NCI-H446 treated with DMSO at 0.1 percent for 48 hours (cell line): ENCODE measurements at places on chromosomes 16 and 17.

GRCh38 chr16:51200793-51201192 lies 49.7 kb upstream of the SALL1 start:
- DNase-seq: no peak

DNA sequence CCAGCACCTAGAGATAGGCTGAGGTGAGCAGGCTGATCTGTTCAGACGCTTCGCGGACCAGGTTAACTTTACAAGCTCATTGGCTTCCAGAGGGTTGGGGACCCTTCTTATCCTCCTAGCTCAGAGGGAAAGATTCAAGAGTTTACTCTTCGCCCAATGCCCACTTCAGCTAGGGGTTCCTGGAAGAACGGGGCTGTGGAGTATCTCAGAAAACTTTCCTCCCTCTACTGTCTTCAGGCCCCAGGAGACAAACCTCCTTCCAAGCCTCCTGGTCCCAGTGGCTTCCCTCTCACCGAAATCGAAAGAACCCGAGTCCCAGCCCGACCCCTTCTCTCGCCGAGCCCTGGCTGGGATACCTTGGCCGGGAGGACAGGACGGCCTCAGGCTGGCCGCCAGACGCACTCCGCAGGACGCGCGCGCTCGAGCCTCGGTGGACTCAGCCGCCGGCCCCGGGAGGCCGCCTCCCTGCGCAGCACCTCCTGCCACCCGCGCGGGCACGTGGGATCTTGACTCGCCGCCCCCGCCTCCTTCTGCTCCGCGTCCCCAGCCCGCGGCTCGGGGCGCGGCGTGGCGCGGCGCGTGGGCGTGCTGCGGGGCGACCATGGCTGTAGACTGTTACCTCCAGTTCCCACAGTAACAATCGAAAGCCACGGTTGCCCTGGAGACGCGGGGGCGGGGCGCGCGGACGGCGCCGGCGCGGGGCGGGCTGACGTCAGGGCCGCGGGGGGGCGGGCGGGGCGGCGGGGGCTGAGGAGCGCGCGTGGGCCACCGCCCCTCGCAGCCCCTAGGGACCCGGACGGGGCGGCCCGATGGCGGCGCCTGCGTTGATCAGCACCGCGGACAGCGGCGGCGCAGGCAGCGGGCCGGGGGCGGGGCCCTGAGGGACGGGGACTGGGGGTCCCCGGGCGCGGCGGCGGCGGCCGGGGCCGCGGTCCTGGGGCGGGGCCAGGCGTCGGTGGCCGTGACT lies 5.3 kb upstream of the HIC1 start:
- peak; percentile 34 for DNase-seq

DNA sequence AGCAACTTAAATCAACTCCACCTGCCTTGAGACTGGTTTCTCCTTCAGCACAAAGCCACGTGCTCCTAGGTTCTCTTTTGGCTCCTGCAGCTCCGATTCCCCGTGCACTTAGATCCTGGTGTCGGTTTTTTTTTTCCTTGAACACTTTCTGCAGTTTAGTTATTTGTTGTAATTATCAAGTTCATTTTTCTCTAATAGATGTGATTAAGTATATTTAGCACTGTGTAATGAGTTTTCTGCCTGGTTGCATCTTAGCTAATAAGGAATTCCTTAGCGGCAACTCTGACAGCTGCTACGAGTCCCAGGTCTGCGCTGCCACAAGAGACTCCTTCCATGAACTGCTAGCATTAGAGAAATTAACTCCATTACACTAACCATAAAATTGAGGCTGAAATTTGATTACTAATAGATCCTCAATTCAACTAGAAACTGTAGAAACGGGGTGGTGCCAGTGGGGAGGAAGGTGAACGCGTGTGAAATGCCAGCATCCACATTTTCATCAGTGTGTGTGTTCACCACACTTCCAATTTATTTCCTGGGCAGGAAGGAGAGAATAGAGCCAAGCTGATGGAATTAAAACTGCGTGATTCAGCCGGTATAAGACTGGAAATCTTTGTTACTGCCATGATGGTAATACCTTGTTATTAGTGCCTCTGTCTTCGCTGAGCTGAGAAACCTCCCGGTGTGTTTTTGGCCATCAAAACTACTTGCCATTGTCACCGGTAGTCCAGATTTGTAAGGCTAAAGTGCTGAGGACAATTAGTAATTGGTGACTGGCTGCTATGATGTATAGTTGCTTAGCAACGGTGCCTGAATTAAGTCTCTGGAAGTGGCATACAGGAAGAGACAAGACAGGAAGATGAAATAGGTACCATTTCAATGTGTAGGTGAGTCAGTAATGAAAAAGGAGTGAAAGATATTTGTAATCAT lies 232.4 kb downstream of the IRX3 start:
- no peak for DNase-seq

DNA sequence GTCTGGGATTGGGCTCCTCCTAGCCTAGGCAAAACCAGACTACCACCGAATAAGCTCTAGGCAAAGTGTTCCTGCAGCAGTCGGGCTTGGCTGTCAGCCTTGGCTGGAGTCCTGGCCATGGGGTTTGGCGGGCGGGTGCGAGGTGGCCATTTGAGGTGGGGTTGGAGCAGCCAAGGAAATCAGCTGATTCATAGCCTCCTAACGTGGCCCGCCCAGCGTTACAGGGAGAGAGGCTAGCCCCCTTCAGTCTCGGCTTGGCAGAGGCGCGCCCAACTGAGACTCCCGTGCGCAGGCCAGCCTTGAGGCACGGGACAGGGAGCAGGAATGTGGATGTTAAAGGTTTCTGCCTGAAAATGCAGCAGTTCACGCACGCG lies 1.9 kb downstream of the PMP22 start:
- no peak for DNase-seq

DNA sequence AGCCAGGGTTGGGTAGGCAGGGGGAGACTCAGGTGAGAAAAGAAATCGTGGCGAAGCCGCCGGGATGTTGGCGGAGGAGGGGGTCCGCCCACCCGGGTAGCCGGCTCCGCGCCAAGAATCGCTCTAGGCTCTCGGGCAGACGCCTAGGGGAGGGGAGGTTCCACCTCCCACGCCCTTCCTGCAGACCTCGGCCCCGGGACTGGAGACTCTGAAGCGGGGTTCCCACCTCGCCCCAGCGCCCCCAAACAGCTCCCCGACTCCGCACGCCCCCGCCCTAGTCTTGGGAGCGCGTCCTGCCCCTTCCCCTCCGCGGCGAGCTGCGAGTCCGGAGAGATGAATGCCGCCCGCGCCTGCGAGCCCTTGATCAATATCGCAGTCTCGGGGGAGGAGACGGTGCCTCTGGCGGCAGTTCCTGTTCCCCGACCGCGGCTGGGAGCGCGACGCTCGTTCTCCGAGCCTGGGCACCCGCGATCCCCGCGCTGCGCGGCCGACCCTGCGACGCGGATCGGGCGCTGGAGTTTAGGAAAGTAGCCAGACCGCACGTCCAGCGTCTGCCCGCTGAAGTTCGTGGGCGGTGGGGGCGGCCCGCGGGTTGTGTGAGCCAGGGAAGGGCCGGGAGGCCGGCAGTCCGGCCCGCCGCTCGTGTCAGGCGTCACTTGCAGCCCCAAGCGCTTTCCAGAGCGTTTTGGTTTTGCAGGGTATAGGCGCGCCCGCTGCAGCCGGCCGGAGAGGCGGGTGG lies 790 bp downstream of the CRHR1 start:
- no peak for DNase-seq

DNA sequence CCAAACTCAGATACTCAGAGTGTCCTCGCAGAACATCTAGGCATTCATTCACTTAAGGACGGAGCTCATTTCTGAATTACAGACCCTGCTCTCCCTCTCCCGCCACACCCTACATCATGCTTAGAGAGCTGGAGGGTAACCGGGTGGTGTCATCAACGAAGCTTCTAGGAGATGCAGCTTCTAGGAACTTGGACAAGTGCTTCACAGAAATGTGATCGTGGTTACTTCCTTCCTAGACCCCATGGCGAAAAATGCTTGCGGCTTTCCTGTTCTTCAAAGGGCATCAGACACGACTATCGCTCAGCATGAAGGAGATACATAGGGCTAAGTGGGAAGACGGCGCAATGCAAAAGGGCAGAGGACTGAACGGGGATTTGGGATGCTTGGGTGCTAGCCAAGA lies 126.8 kb downstream of the ZFHX3 start:
- DNase-seq: no peak

- DNase-seq: no peak
These were observed at the start of gene TMC8 for GRCh38 chr17:78130437-78131101. TMC8 (plus strand) TSS chr17:78130771; CDS start chr17:78131589, 818 bp downstream.

DNA sequence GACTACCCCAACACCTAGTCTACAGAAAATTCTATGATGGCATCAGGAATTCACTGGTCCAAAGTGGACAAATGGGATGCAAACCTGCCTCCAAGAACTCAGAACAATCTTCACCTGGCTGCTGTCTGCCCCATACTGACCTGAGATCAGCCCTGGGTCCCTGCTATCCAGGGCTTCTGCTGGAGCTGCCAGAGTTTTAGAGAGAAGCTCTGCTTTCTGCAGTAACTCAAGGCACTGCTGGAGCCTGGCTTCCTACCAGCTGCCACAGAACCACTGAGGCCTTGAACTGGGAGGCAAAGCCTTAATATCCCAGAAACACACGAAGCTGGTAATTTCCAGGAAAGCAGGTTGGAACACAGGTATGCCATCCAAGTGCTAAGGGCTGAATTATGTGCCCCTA lies 7.5 kb downstream of the TMEM170A start:
- DNase-seq: no peak

- no peak for DNase-seq
These were observed 9.6 kb downstream of the PIK3R6 start for GRCh38 chr17:8857919-8858318.

DNA sequence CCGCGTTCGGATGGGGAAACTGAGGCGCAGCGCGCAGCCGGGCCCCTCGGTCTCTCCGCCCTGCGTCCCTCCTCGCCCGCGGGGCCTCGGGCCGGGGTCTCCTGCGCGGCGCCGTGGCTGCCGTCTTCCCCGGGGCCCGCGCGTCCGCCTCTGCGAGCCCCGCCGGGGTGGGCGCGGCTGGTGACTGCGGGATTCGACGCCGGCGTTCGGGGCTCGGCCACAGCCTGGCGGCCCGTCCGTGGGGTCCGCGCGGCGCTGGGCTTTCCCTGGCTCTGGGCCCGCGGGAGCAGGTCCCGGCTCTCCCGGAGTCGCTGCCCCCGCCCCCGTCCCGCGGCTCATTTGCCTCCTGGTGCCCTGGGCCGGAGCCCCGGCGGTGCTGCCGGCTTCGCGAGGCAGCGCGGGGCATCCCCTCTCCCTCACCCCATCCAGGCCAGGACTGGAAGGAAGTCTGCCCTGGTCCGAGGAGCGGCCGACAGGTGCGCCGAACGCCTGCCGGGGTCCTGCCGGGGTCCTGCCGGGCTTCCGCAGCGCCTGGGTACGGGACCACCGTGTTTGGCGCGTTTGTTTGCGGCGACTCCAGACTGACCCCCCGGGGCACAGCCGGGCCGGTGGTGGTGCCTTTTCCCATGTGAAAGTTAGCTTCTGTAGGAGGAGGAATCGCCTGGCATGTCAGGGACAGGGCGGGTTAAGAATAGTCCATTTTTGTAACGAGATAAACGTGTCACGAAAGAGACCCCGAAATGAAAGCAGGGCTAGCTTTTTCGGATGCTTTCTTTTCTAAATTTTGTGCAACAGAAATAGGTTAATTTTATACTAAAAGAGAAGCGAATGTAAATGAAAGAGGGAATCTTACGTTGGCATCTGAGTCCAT lies 671 bp downstream of the CHMP6 start:
- DNase-seq: no peak

DNA sequence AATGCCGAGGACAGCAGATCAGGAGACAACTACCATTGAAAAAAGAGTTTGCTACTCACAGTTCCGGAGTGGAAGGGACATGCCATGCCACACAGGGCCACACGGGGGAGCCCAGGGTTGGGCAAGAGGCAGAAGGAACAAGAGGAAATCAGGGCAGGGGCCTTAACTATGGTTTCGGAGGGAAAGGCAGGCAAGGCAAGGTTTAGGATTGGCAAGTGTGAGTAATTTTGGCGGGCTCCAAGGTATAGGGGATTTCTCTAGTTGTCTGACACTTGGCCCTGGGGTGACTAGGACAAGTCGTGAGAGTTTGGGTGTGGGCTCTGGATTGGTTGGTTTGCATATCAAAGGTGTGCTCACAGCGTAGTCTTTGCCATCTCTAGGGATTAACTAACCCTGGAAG lies 27.0 kb upstream of the NTN1 start:
- DNase-seq: no peak

GRCh38 chr17:50062293-50063243 lies 6.7 kb downstream of the ITGA3 start:
- DNase-seq: no peak

- no peak for DNase-seq
These were observed 163.5 kb upstream of the DYNLRB2 start for GRCh38 chr16:80377096-80377956.

DNA sequence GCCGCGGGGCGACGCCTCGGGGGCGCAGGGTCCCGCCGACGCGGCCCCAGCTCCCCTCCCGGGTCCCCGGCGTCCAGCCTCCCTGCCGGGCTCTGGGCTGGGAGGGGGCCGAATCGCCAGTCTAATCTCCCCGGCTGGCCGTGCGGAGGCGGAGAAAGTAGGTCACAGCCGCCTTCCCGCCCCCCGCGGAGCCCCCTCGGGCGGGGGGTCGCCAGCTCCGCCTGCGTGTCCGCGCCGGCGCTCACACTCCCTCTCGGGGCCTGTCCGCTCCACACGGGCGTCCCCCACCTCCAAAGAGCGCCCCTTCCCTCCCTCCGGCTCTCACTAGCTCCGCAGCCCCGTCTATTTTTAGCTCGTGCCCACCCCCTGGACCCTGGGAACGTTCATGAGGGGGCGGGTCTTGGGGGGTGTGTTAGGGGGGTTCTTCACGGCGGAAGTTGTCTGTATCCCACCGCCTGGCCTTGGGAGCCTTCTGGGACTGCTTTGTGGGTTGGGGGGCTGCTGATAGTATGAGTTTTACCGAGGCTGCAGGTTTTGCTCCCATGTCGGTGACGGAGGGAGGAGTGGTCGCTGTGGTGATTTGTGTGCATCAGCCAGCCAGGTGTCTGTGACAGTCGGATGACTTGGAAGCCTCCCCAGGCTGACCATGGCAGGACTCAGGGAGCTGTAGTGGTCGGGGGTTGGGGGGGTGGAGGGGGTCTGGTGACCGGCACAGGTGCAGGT lies 1.1 kb downstream of the ATP1B2 start:
- DNase-seq: no peak

GRCh38 chr16:70800311-70800710 lies 647 bp downstream of the VAC14 start:
- no peak for DNase-seq

DNA sequence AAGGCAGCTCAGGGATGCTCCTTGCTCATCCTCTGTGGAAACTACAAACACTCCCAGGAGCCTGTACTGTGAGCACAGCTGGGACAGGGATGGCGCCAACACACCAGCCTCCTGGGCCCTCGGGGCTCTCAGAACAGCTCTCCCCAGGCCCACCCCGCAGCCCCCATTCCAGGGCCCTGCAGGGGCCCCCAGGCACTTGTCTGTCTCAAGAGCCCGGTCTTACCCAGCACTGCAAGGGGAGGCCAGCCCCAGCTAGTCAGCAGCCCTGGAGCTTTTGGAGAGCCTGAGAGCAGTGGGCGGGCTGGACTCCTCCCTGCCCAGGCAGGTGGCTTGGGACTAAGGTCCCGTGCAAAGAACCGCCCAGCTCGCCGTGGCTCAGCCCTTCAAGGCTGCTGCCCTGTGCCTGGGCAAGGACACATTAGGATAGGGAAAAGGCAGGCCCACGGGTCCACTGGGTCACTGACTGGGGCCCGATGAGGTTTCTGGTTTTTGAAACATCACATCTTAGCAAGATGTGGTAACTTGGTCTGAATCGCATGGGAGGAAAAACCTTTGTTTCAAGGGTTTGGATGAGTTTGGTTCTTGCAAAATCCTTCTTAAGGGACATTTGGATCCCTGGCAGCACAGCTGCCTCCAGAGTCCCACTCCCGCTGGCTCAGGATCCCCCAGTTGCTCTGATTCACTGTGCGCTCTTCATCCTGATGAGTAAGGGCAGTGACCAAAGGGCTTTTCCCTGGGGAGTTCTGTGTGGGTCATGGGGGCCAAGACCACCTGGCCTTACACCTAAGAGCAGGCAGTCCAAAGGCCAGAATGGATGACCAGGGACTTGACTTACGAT lies 2.8 kb downstream of the DNASE1L2 start:
- no peak for DNase-seq
